ENCODE measurements at places on chromosomes 7 and 10.
A peak's percentile ranks its signal among the peaks of the same experiment; 100 is the strongest.

- DNase-seq, result no peak
These were observed 49.6 kb downstream of the KAT6B start for GRCh38 chr10:74875966-74876365.

- DNase-seq, result no peak
These were observed 81.5 kb downstream of the MAD1L1 start for GRCh38 chr7:2151237-2151636.

DNA sequence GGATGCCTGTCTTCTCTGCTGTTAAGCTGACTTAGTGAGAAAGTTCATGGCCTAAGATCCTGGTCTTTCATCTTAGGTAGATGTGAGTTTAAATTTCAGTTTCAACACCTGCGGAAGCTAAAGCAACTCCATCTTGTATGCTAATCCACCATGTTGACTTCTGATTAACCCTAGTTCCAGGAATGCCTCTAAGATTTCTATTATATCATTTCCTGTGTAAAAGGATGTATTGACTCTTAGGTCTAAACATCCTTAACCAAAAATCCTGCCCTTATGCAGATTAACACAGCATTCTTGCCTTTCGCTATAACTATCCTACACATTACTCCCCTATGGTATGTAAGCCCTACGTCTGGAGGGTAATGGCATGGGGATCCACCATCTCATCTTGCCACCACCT, 94.4 kb upstream of the CCDC6 start:
- no peak for DNase-seq

DNA sequence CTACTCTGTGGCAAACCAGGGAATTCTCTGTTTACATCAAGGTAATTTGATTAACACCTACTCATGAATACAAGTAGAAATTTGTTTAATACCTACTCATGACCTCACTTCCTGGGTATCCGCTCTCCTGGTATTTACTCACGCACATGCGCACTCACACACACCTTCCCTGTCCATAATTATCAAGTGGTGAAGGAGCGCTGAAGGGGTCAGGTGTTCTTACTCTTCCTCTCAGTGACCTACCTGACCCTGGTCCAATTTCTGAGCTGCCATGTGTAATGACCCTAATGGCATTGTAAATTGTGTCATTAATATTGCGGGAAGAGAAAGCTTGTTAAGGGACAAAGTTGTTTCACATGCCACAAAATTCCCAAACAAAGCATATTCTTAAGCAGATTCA, 41.3 kb upstream of the TRIL start:
- DNase-seq, result no peak

GRCh38 chr7:150365194-150365593, 3.4 kb upstream of the REPIN1 start:
- no peak for DNase-seq

GRCh38 chr7:1663223-1663622, 6.9 kb upstream of the ELFN1 start:
- DNase-seq, result no peak

- no peak for DNase-seq
These were observed 266.8 kb downstream of the INHBA start for GRCh38 chr7:41436139-41436538.

DNA sequence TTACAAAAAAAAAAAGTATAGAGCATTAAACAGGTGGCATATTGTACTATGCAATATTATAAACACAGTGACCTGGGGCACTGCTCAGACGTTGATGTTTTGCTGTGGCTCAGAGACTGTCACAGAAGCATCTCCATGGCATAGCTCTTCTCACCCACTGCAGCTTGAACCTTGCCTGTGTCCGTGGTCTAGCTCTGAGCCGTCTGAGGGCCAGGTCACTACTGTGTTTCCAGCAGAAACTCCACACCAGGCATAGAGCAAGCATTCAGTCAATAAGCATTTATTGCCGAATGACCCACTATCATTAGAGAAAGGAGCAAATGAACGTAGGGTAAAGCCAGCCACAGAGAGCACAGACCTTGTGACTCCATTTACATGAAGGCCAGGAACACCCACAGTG, 443.2 kb upstream of the FOXK1 start:
- no peak for DNase-seq

- no peak for DNase-seq
These were observed 138.0 kb downstream of the FAM53B start for GRCh38 chr10:124605856-124606812.

DNA sequence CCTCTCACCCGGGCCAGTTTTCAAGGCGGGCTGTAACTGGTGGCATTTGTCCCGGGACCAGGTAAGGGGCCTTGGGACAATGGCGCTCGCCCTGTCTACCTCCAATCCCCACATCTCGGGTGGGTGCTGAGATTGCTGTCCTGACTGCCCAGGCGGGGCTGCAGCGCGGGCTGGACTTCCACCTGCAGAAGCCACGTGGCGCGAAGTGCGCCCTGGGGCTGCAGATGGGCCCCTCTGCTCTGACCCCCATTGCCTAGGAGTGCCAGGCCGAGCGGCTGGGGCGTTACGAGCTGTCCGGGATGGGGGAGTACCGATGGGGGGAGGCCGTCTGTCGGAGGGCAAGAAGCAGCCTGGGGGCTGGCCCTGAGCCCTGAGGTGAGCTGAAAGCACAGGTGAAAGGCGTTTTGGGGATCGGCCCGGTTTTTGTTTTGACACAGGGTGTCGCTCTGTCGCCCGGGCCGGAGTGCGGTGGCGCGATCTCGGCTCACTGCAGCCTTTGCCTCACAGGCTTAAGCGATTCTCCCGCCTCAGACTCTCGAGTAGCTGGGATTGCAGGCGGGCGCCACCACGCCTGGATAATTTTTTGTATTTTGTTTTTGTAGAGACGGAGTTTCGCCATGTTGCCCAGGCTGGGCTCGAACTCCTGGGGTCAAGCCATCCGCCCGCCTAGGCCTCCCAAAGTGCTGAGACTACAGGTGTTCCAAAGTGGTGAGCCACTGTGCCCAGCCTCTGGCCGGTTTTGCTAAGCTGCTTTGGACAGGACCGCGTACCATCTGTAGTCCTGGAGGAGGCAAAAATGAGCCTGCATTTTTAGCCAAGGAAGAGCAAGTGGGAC, at the start of gene SFXN2:
SFXN2 (plus strand) TSS at position 16 of the 835 bp plus-strand sequence. CDS start 12,001 bp downstream, outside the sequence.
- no peak for DNase-seq

GRCh38 chr10:79436850-79437103, 8.6 kb downstream of the ZCCHC24 start:
- DNase-seq, result no peak

DNA sequence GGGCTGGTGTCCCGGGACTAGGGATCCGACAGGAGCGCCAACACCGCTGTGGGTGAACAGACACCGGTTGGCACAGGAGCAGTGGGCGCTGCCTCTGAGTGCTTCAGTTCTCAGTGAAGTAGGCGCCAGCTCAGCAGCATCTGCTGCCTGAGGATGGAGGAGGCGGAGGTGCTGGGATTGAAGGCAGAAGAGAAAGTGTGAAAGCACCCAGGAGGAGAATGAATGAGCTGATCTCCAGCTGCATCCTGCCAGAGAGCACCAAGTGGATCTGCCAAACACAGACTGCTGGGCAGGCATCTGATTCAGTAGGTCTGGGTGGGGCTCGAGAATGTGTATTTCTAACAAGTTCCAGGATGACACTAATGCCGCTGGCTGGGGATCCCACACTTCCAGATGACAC, 74.5 kb downstream of the LANCL2 start:
- peak; percentile 40 for DNase-seq

- no peak for DNase-seq
These were observed 158.5 kb downstream of the LHFPL3 start for GRCh38 chr7:104486931-104487330.

- DNase-seq, result no peak
These were observed 281.1 kb upstream of the MEOX2 start for GRCh38 chr7:15967551-15967950.

- DNase-seq, result no peak
These were observed 193.0 kb upstream of the PITRM1 start for GRCh38 chr10:3365630-3366029.

GRCh38 chr10:85446827-85447226, 919.8 kb downstream of the GRID1 start:
- DNase-seq, result no peak

DNA sequence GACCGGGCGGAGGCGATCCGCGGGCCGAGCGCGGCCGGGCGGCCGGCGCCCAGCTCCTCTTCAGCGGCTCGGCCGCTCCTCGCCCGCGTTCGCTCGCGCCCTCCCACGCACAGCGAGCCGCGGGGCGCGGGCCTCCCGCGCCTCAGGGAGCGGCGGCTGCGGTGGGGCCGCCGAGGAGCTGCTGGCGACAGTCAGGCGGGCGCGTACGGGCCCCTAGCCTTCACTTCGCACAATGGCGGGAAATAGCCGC, at the start of gene MCMBP:
MCMBP (minus strand) TSS at position 234 of the 250 bp plus-strand sequence. CDS start 259 bp downstream, outside the sequence.
- no peak for DNase-seq

GRCh38 chr7:66790725-66791124, 50.2 kb downstream of the RABGEF1 start:
- DNase-seq, result no peak

- no peak for DNase-seq
These were observed 10.9 kb upstream of the PFKP start for GRCh38 chr10:3056280-3057037.
